Stimulated activated CD8-positive, alpha-beta memory T cell treated with anti-CD3 and anti-CD28 coated beads, Interleukin-4, amount 100 ng/mL, for 4 hours (primary cell): ENCODE measurements at places on chromosomes 6 and 20.

GRCh38 chr6:111711984-111712752 lies 106.5 kb upstream of the TRAF3IP2 start:
- DNase-seq, result no peak

DNA sequence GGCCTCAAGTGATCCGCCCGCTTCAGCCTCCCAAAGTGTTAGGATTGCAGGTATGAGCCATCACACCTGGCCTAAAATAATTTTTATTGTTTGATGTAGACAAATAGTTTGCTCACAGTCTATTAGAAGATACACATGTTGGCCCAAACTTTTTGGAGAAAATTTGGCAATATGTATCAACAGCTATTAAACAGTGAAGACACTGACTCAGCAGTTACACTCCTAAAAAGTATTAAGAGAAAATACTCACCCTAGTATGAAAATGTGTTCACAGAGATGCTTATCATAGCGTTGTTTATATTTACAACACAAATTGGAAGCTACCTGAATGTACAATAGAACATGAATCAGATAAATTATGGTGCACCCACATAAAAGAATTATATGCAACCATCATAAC lies 173.1 kb downstream of the WDR27 start:
- no peak for DNase-seq

DNA sequence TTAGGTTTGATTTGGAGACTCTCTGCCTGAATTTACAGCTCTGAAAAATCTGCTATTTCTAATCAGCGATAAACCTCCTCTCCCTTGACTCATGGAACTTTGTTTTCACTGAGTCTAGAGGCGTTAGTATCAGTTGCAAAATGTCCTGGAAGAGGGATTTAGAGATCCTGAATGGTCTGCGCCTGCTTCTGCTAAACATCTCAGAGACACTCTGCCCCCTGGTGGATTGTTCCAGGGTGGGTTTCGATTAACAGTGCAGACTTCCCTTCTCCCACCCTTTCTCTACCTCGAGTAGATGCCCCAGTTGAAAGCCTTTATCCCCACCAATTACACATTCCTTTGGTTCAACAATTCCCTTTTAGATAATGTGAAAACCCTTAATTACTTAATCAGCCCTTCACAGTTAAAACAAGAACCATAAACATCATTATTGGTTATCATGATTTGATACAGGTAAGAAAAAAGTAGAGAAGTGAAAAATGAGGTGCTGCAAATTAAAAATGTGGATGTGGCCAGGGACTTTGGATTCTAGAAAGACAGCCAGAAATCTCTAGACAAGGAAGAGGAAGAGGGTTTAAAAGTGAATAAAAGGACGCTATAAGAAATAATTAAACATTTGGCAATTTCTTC lies 5.5 kb downstream of the HTR1B start:
- no peak for DNase-seq

GRCh38 chr20:17503301-17504065 lies 27.7 kb downstream of the BFSP1 start:
- DNase-seq, result no peak

- no peak for DNase-seq
These were observed 58.9 kb upstream of the MCM9 start for GRCh38 chr6:118993803-118994251.

DNA sequence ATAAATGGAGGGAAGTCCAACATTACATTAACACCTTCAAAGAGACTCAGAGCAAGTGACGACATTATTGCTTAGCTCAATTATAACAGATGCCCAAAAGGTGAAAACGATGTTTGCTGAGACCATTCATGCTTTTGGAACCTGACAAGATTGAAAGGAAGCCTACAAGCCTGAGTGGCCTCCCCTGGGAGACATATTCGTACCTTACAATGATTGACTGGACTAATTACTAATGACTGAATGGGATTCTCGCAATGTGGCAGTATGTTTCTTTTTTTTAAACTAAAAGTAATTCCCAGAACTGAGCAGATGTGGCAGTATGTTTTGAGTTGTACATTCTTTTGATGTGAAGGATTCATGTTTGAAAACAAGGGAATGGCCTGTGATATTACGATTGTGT lies 49.9 kb downstream of the VEGFA start:
- DNase-seq, result no peak

DNA sequence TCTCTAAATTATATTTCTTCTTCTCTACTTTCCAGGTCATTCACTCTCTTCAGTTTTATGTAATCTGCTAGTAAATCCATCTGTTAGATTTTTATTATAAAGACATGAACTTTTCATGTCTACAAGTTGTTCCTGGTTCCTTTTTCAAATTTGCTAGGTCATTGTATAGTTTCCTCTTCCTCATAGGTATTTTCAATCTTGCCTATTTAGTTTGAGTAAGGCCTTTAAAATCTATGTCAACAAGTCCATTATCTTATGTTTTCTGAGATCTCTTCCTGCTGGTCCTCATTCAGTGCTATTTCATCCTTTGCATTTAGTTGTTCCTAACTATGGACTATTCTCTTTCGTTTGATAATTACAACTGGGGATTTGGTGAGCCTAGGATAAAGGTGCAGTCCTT lies 11.0 kb downstream of the RRBP1 start:
- DNase-seq, result no peak

DNA sequence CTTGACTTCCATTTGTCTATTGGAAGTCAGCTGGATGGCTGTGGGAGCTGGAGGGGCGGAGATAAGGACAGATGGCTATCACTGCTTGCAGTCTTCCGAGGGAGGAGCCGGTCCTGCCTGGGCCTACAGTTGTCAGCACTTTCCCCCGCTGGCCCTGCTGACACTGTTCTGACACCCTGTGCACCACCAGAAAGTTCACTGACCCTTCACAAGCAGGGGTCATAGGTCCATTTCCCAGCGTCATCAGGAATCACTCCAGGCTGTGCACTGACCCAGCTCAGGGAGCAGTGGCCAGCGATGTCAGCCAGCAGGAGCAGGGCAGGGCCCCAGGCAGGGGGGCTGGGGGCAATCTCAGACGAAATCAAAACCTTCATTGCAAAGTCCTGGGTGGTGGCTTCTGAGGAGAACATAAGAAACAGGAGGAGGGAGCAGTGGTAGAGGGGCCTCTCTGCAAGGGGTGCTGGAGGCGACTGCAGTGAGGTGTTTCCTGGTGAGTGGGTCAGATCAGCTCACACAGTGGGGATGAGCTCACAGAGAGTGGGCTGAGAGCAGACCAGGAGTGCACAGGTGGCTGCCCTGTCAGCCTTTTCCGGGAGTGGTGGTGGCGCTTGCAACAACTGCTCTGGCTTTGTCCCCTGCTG lies 26.5 kb upstream of the PLEKHG1 start:
- DNase-seq, result no peak

- DNase-seq, result no peak
These were observed 47.8 kb upstream of the PLCG1 start for GRCh38 chr20:41089555-41089954.

DNA sequence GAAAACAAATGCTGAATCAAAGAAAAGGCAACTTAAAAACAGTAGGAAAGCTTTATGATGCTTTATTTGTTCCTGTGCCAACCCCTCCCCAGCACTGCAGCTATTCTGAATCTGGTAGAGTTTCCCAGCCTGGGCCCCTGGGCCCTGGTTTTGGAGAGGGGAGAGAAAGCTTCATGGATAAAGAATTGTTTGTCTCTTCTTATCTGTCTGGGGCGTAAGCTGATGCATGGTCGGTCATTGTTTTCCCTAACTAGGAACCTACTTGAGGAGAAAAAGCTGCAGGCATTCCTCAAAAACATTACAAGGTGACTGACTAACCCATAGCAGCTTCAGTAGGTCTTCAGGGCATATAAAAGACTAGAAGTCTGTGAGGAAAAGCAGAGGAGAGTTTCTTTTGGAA lies 758.1 kb upstream of the EPHA7 start:
- DNase-seq, result no peak

DNA sequence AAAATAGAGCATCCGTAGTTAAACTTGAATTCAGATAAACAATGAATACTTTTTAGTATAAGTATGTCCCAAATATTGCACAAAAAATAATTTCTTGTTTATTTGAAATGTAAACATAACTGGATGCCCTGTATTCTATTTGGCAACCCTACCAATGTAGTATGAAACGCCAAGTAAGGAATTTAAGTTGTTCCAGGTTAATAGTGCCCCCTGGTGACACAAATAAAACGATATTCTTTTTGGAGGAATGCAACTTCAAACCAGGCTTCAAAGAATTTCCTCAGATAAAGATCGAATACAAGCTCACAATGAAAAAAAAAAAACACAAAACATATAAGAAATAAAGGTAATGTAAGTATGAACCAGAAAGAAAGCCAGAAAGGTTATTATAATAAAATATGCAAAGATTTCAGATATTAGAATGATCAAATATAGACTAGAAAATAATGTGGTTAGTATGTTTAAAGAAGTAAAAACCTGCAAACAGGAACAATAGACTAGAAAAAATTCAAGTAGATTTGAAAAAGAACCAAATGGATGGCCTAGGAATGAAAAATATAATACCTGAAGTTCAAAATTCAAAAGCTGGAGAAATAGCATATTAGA lies 18.4 kb upstream of the AKAP7 start:
- no peak for DNase-seq
